Substantia nigra (tissue), 51 donors: ENCODE measurements at places on chromosomes 1 and 21.

DNA sequence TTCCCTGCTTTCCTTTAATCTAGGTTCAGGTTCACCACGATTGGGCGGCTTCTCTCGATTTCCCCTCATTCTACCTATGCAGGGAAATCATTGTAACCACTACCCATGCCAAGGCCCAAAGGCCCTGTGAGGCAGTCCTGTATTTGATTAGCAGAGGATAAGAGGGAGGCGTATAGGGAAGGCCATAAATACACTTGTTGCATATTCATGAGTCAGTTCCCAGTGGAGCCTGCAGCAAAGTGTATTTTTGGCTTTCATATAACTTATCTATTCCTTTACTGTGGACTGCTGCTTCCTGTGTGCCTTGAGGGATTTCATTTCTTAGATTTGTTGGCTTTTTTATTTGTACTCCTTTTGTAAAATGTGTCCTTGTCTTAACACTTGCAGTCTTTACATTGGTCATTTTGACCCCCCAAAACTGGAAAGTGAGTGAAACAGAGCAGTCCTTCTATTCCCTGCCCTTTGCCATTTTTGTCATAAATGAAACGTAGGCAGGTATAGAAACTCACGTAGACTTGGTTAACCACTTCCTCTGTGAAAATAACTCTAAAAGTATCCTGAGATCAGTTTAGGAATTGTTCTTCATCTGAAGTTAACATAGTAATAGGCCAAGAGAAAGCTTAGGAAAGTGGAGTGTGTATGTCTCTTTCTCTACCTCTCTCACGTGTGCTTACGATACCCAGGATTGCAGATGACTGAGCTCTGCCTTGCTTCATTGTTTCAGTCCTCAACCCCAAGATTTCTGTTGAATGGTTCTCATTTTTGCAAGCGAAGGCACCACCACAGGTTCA lies 19.6 kb upstream of the KCNQ4 start:
- no peak for DNase-seq

DNA sequence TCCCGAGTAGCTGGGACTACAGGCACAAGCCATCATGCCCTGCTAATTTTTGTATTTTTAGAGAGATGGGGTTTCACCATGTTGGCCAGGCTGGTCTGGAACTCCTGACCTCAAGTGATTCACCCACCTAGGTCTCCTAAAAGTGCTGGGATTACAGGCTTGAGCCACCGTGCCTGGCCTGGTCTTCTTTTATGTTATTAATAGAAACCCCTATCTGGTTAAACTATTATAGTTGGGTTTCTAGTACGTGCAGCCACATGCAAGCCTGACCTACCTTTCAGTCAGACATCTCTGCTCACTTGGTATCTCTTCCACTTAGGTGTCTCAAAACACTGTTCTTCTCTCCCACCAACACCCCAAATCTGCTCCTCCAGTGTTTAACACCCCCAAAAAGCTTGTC lies 34.4 kb downstream of the PSEN2 start:
- no peak for DNase-seq

- no peak for DNase-seq
These were observed 207.2 kb downstream of the TOMM20 start for GRCh38 chr1:234921266-234922062.

- DNase-seq = no peak
These were observed 128.9 kb downstream of the TYW3 start for GRCh38 chr1:74861867-74862266.

- DNase-seq = no peak
These were observed 40.1 kb downstream of the PIK3C2B start for GRCh38 chr1:204454476-204454875.

- DNase-seq = no peak
These were observed 15.2 kb downstream of the ITPKB start for GRCh38 chr1:226723657-226724532.

DNA sequence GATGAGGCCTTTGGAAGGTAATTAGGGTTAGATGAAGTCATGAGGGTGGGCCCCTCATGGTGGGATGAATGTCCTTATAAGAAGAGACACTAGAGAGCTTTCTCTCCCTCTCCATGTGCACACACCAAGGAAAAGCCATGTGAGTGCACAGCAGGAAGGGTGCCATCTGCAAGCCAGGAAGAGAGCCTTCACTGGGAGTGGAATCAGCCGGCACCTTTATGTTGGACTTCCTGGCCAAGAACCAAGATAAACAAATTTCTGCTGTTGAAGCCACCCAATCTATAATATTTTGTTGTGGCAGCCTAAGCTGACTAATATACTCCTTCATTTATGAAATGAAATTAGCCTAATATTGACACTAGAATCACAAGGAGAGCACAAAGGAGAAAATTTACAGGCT lies 38.2 kb upstream of the PKP1 start:
- no peak for DNase-seq

DNA sequence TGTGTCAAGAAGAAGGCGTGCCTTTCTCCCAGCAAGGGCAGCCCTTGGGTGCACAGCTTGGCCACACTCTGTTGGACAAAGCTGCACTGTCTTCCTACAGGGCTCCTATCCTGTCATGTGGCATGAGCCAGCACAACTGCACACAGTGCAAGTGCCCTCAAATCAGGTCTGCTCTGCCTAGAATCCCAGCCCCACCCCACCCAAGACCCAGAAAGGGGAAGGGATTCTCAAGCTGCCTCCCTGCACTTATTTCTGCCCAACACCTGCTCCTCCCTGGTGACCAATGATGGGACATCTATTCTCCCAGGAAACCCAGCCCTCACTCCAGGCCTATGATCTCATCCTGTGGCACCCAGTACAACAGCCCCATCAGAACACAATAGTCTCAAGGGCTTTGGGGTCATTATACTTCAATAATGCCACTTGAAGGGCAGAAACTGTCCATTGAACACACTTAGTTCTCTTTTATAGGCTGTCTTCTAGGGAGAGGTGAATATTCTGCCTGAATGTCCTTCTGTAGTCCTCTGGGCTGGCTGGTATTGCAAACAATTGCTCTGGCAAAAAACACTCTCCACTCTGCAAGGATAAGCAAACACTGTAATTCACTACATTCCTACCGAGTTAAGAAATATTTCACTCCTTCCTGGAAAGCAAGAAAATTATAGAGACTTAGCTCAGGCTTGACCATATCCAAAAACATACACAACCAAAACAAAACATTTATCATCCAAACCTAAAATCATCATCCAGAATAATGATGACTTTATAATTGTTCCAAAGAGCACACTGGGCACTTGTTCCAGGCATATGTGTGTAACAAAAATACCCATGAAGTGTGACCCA lies 43.1 kb upstream of the IGSF3 start:
- DNase-seq = no peak
